ENCODE measurements at places on chromosomes 13 and 19.

- DNase-seq: no peak
Measured at GRCh38 chr19:1488282-1488601, 1.9 kb downstream of the PCSK4 start.

DNA sequence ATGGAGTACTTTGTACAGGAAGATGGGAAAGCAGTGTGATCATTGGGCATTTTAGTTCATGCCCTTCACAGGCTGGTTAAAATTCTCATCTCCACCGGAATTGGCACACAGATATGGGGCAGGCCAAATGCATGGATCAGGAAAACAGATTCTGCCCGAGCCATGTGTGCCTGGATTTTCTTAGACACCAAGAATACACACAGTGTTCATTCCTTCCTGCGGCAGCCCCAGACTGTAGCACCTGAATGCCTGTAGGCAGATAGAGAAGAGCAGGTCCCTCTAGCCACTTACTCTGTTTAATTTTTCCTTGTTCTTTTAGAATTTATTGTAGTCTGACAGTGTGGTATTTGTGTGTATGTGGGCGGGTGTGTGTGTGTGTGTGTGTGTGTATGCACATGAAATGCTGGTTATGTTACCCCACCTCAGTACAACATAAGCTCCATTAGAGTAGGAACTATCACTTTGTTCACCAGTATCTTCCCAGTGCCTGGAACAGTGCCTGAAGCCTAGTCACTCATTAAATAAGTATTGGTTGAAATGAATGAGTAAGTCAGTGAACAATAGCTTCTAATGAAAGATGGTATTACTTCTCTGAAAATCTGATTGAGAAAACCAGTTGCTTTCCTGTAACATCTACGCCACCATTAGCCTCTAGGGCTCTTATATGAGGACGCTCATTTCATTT is 41.7 kb downstream of the FRY start:
- DNase-seq: no peak

- DNase-seq: no peak
Measured at GRCh38 chr13:28492569-28493367, 2.2 kb downstream of the FLT1 start.

GRCh38 chr19:13826652-13827235 is 31.5 kb downstream of the ZSWIM4 start:
- no peak for DNase-seq

- DNase-seq: no peak
Measured at GRCh38 chr13:79966493-79966895, 374.4 kb downstream of the SPRY2 start.

GRCh38 chr13:59119475-59119874 is 1044.3 kb downstream of the DIAPH3 start:
- DNase-seq: no peak

- DNase-seq: no peak
Measured at GRCh38 chr13:70502944-70503343, 394.7 kb upstream of the KLHL1 start.

DNA sequence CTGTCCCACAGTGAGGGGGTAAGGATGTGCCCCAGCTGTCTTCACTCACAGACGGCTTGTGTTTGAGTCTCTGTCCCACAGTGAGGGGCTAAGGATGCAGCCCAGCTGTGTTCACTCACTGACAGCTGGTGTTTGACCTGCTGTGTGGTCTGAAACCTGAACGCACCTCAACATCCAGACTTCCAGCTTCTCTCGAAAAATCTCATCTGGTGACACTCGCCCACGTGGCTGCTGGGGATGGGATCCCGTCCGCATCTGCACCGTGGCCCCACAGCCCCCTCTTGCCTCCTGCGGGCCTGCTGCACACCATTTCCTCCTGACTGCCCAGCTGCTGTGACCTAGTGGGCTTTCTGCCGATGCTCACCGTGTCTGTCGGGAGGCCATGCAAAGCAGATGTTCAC is 27.3 kb downstream of the CHAF1A start:
- DNase-seq: no peak

DNA sequence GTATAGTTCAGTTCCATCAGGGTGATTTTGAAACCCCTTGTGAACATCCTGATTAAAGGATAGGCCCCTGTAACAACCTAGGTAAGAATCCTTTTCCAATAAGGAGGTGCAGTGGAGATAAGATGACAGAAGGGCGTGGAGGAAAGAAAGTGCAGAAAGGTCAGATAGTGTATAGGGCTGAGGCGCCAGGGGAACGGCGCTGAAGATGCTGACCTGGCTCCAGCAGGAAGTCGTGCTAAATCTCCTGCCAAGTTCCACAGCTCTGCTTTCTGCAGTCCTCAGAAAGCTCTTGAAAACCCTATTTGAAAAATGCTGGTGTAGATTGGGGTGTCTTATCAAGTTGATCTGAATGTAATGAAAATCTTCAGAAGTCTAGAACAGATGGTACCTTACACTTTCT is 221.7 kb downstream of the COG6 start:
- DNase-seq: no peak

GRCh38 chr19:13103581-13104359 is 1.1 kb upstream of the LYL1 start:
- no peak for DNase-seq

DNA sequence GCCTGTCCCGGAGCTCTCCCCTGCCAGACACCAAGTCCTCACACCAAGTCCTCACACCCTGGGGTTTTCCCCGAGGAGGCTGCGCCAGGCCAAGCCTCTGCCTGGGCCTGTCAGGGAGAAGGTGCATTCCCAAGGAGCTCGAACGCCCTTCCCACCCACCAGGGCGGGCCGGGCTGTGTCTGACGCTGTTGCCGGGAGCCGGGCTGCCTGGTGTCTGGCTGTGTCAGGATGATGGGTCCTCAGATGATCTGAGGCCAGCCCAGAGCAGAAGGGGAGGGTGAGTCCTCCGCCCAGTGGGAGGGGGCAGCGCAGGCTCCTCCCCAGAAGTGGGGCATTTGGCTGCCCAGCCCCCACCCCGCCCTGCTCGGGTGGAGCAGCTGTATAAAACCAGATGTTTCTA is 2.3 kb upstream of the HAS1 start:
- DNase-seq: peak; percentile 17

DNA sequence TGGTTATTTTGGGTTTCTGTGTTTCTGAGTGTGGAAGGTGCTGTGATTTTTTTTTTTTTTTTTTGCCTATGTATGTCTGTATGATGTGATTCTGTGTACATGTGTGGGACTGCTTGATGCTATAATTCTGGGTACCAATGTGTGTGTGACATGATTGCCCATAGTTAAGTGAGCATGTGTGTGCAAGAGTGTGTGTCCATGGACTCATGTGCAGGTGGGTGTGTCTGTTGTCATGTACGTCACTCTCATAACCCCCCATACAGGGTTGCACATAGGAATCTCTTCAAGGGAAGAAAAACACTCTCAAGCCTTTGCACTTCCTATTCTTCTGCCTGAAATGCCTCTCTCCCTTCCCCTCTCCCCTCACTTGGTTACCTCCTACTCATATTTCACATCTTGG is 2.5 kb upstream of the PPP5C start:
- DNase-seq: no peak

- no peak for DNase-seq
Measured at GRCh38 chr13:49563516-49563915, 21.8 kb downstream of the RCBTB1 start.

DNA sequence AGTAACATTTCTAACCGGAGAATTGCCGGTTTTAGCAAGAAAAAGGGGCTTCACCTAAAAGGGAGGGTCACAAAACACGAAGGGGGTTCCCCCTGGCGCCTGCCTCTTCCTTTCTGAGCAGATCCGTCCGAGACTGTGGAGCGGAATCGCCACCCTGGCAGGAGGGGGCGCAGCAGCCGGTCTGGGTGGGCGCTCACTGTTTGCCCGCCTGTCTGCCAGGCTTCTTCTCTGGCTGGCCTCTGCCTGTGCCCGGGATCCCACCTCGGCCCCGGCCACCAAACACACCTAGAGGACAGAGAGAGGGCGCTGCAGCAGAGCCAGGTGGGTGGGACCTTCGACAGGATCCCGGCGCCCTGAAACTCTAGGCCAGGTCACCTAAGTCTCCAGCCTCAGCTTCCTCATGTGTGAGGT is 15.6 kb downstream of the LSM4 start:
- DNase-seq: no peak

DNA sequence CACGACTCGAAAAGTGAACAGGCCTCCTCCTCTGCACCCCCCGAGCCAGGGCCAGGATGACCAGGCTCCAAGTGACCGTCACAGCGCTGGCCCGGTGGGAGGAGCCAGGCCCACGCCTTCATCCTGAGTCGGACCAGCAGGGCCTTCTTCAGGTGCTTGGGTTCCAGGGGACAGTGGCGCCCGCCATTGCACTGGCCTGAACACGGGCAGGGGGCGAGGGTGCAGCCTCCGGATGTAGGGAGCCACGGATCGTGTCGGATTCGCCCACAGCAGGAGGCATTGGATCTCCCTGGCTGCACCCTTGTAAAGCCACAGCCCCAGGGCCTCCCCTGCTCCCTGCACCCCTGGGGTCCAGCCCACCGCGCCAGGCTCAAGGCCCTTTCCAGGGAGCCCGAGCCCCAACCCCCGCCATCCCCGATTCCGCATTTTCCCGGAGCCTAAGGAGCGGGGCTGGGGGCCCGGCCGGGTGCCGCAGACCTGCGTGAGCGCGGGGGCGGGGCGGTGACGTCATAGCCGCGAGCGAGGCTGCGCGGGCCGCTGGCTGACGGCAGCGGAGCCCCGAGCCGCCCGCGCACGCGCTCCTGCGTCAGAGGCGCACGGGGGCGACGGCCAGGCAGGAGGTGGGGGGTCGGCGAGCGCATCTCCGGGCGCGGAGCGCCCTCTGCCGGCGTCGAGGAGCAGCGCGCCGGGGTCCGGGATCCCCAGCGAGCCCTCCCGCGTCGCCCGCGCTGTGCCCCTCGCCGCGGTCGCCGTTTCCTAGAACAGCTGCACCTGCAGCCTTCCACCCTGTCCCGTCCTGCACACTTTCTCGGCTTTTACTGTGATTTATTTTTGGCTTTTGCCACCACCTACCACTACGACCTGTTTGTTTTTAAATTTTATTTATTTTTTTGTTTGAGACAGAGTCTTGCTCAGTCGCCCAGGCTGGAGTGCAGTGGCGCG is 1.5 kb upstream of the ATP5F1D start:
- DNase-seq: peak; percentile 88

DNA sequence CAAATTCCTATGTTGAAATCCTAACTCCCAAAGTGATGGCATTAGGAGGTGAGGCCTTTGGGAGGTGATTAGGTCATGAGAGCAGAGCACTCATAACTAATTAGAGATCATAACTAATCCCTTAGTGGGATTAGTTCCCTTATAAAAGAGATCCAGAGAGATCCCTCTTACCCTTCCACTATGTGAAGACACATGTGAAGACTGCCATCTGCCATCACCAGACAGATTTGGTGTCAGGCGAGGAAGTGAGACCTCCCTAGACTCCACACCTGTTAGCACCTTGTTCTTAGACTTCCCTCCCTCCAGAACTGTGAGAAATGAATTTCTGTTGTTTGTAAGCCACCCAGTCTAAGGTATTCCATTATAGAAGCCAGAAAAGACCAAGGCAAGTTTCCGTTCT is 112.2 kb downstream of the NDFIP2 start:
- DNase-seq: no peak

- DNase-seq: peak; percentile 16
Measured at GRCh38 chr13:51906581-51906980, 44.8 kb downstream of the CCDC70 start.

DNA sequence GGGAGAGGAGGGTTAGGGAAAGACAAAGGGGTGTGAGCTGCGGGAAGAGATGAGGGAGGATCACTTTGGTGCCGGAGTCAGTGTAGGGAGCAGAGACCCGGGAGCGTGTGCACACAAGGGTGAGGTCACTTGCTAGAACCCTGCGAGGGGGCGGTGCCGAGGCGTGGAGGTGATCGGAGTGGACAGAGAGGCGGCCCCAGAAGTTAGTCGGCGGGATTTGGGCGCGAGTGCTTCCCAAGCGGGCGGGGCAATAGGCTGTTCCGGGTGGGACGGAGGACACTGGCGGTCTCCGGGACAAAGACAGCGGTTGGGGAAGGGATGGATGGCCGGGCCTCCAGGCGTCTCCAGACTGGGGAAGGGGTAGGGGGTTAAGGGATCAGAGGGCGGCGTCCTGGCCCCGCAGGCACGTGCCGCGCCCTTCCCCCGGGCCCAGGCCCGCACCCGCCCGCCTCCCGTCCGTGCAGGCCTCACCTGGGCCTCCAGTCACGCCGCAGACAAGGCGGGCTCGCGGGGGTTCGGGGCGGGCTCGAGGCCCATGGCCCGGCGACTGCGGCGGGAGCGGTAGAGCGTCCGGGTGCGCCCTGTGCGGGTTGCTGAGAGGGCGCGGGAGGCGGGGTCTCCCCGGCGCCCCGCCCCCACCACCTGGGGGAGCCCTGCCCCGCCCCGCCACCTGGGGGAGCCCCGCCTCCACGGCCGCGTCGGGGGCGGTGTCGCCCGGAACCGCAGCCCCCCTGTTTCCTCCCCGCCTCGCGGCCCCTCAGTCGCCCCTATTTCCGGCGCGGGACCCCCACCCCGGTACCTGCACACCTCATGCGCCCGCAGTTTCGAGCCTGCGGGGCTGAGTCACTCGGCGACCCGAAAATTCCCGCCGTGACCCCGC is at the start of gene LPAR2:
Gene LPAR2 (minus strand): TSS at position 600 of the 880 bp plus-strand sequence. CDS start 945 bp downstream, outside the sequence.
- DNase-seq: peak; percentile 82

DNA sequence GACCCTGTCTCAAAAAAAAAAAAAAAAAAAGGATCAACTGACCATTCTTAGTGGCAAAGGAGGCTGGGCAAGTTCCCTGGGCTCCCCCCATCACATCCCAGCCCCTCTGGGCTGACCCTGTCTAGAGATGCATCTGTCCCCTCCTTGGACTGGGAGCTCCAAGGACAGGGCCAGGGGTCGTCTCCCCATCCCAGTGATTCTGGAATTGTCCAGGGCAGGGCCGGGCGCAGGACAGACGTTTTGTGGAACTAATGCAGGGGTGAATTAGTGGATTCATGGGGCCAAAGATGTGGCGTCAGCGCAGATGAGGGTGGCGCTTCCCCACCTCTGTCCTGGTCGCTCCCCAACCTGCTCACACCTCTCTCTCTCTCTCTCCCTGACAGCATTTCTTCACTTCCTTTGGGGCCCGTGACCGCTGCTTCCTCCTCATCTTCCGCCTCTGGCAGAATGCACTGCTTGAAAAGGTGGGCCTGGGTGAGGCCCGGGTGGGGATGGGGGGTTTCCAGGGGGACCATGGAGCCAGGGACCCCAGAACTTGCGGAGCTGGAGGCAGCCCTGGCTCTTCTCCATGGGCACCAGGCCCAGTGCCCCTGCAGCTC is 11.1 kb downstream of the GRAMD1A start:
- DNase-seq: no peak

- DNase-seq: no peak
Measured at GRCh38 chr19:17803264-17803896, 8.4 kb downstream of the B3GNT3 start.

GRCh38 chr13:44107357-44108121 is 227.8 kb downstream of the LACC1 start:
- no peak for DNase-seq

GRCh38 chr13:96746886-96747285 is 247.4 kb downstream of the OXGR1 start:
- DNase-seq: no peak

GRCh38 chr13:112446347-112446861 is 70.2 kb downstream of the SPACA7 start:
- no peak for DNase-seq

- no peak for DNase-seq
Measured at GRCh38 chr19:6887316-6887715, at the start of gene ADGRE1. ADGRE1 (plus strand) TSS chr19:6887579; CDS start chr19:6887609, 30 bp downstream.

GRCh38 chr19:13794398-13794756 is 866 bp upstream of the ZSWIM4 start:
- peak; percentile 78 for DNase-seq

GRCh38 chr19:48371367-48371766 is 7.2 kb downstream of the SYNGR4 start:
- DNase-seq: no peak

GRCh38 chr13:35881360-35881759 is 249.8 kb downstream of the DCLK1 start:
- no peak for DNase-seq
